Left hindlimb (tissue), 1 donor: ENCODE measurements at places on chromosomes 6 and 20.
A peak's percentile ranks its signal among the peaks of the same experiment; 100 is the strongest.

DNA sequence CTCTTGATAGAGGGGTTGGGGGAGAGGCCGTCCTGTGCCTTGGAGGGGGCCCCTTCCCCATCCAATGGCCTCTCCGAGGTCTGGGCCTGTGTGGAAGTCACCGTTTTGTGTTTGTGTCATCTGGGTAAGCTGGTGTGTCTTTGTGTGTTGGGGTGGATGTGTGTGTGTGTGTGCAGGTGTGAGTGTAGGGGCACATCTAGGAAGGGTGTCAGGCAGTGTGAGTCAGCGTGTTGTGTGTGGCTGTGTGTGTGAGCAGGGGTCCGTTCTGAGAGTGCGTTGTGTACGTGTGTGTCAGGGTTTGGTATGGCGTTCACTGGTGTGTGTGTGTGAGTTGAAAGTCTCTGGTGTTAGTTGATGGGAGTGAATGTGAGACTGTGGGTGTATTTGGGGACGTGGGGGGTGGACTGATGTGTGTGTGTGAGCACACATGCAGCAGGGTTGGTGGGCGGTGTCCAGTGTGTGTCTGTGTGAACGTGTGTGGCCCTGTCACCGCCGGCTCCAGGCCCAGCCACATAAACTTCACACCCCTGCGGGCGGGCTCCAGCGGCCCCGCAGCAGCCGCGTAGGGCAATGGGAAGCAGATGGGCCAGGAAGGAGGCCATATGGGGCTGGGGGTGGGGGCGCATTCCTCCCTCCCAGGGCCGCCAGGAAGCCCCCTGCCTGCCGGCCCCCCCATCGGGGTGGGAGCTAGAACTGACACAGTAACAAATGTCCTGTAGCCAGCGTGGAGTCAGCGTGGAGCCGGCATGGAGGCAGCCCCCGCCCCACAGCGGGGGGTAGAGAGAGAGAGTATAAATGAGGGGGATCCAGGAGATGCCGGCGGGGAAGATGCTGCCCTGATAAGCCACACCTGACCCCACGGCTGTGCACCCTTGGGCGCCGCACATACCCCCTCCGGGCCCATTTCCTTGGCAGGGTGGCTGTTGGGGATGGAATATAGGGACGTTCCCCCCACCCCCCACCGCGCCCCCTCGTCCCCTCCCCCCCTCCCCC is 32.1 kb downstream of the SNAI1 start:
- DNase-seq: peak; percentile 74

DNA sequence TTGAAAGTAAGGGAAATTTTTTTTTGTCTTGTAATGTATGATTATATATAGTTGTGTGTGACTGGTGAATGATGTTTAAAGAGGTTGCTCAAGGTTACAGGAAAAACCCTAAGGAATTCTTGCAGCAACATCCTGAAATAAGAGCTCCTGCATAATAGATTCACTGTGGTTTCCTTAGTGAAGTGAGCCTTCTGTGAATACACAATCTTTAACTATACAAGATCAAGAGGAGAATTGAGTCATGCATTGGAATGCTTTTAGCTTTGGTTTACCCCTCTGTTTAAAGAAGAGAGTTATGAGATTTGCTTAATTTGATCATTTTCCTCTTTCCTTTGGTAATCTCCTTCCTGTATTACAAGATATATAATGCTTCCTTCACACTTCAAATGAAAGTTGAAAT is 141.6 kb upstream of the EYA4 start:
- DNase-seq: no peak

DNA sequence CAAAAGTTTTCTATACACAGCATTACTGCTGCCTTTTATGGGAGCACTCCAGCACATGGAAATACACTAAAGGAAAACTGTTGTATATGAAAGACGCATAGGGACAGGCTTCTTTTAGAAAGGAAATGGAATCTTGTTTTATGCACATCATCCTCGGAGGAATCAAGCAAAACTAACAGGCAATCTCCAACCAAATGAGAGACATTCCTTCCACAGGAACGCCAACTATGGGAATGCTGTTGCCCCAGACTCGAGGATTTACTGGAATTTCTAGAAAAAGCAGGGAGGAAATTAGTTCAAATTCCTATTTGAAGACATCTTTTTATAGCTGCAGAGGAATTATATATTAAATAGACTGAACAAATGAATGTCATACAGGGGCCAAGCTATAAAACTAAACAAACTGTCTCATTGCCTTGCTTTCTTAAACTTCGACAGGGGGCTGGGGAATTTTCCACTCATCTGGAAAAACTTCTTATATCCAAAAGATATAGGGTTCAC is 52.2 kb downstream of the LYRM4 start:
- DNase-seq: no peak

- DNase-seq: no peak
Measured at GRCh38 chr20:51542571-51543421, at the start of gene NFATC2. Gene NFATC2, minus strand, starts transcription at chr20:51542719. Its CDS starts 220 bp downstream, at chr20:51542499.

- no peak for DNase-seq
Measured at GRCh38 chr6:71299541-71300470, 11.2 kb downstream of the OGFRL1 start.

DNA sequence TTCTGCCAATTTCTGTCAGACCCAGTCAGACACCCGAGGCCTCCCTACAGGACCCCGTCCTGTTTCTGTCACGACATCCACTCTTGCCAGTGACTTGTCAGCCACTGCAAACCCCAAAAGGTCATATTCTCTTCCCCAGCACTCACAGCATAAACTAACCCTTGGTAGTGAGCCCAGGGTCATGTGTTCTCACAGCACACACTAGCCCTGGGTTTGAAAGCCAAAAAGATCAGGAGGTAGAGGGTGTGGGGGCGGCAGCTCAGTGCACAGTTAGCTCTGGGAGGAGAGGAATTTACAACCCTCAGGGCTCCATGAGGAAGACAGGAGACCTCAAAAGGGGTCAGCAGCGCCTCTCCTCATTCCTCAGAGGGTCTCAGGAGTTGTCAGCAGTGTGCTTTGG is 9.9 kb upstream of the SNX9 start:
- DNase-seq: no peak

GRCh38 chr6:89067796-89068195 is 12.8 kb upstream of the PNRC1 start:
- DNase-seq: no peak

GRCh38 chr6:135087403-135087802 is 32.8 kb upstream of the HBS1L start:
- DNase-seq: no peak

DNA sequence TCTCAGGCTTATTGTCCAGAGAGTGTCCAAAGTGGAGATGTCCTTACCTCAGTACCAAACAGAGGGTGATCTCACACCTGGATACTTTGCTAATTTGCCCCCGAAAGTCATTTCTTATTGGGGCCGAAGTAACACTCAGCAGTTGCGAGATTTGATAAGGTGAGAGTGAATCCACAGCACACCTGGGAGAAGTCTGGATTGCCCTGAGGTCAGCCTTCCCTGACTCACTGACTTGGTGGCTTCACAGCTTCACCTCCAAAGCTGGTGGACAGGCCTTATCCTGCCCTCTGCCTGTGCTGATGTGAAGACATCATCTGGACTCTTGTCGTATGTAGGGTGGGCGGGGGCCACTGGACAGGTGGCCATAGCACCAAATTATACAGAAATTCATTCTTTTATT is 101.9 kb upstream of the ARMC2 start:
- no peak for DNase-seq

DNA sequence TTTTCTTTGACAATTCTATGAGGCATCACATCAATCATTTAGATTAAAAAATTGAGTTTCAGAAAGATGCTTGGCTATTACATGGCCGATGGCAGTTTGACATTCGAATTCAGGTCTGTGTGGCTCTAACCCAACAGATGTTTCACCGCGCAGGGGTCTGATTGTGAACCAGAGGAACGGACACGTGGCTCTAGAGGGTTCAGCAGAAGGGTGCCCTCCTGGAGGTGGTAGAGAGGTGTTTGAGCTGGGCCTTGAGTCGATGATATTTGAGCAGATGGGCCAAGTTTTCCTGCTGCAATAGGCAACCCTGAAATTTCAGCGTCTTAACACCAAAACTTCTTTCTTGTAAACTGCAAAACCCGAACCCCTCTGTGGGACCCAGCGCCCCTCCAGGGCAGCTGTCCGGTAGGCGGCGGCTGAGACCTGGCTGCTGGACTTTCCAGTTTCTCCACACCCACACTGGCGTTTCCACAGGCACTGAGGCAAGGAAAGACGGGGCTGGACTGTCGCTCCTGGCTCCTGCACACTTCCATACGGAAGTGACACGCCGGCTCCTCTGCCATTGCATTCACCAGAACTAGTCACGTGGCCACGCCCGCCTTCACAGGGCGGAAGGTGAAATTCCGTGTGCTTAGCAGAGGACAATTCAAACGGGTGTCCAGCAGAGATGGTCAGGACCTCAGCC is 11.3 kb upstream of the AFDN start:
- no peak for DNase-seq

- DNase-seq: no peak
Measured at GRCh38 chr20:59958123-59958522, at the start of gene CDH26. Gene CDH26, plus strand, starts transcription at chr20:59958423. Its CDS starts 304 bp downstream, at chr20:59958727.

GRCh38 chr20:19922716-19923115 is 94.4 kb upstream of the NAA20 start:
- DNase-seq: no peak

DNA sequence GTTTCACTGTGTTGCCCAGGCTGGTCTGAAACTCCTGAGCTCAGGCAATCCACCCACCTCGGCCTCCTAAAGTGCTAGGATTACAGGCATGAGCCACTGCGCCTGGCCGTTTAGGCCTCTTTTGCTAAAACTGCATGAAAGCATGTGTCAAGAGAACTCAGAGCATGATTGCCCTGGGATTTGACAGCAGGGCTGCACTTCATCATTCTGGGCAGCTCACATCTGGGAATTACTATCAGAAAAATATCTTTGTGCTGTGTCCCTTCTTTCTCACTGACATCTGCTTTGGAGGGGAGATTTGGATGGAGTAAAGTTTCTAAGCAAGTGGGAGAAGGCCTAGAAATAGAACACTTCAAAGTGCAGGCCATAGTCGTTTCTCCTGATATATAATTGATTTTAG is 59.6 kb upstream of the EIF2S2 start:
- no peak for DNase-seq

GRCh38 chr20:20425823-20426654 is 58.1 kb downstream of the INSM1 start:
- DNase-seq: no peak

- no peak for DNase-seq
Measured at GRCh38 chr20:21089391-21089790, 16.8 kb downstream of the LINC00237 start.

- DNase-seq: no peak
Measured at GRCh38 chr20:57417830-57418780, 26.9 kb downstream of the RBM38 start.

GRCh38 chr6:146315381-146316174 is 228.1 kb upstream of the RAB32 start:
- no peak for DNase-seq

DNA sequence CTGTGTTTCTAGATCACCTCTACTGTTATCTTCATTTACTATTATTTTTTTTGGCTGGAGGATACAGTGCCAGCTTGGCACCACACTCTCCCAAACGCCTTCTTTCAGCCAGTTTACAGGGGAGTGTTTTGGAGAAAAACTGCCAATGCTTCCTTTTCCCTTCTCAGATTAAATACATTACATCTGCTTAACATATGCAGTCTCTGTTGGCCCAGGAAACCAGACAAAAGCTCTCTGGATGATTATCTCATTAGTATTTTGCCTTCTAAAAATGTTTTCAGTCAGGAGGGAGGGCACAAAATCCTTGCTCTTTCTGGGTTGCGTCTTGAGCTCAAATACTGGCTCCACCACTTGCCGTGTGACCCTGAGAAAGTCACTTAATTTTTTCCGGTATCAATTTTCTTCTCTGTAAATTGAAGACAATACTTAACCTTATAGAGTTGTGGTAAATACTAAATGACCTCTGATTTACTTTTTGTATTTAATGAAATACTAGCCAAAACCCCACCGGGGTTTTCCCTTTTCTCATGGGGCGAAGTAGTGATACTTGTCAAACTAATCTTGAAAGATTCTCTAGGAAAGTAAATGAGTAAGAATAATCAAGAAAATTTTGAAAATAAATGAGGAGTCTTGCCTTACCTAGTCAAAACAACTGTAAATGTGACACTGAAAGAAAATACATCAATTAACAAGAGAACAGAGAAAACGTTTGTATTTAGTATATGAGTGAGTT is 146.2 kb downstream of the MMS22L start:
- DNase-seq: no peak

GRCh38 chr6:106063448-106063850 is 22.7 kb upstream of the PRDM1 start:
- no peak for DNase-seq

GRCh38 chr20:35277127-35277526 is 795 bp downstream of the MMP24OS start:
- DNase-seq: no peak

- DNase-seq: peak; percentile 61
Measured at GRCh38 chr20:51014797-51015722, 7.8 kb downstream of the KCNG1 start.

GRCh38 chr20:57849521-57850215 is 139.9 kb upstream of the PMEPA1 start:
- DNase-seq: no peak

DNA sequence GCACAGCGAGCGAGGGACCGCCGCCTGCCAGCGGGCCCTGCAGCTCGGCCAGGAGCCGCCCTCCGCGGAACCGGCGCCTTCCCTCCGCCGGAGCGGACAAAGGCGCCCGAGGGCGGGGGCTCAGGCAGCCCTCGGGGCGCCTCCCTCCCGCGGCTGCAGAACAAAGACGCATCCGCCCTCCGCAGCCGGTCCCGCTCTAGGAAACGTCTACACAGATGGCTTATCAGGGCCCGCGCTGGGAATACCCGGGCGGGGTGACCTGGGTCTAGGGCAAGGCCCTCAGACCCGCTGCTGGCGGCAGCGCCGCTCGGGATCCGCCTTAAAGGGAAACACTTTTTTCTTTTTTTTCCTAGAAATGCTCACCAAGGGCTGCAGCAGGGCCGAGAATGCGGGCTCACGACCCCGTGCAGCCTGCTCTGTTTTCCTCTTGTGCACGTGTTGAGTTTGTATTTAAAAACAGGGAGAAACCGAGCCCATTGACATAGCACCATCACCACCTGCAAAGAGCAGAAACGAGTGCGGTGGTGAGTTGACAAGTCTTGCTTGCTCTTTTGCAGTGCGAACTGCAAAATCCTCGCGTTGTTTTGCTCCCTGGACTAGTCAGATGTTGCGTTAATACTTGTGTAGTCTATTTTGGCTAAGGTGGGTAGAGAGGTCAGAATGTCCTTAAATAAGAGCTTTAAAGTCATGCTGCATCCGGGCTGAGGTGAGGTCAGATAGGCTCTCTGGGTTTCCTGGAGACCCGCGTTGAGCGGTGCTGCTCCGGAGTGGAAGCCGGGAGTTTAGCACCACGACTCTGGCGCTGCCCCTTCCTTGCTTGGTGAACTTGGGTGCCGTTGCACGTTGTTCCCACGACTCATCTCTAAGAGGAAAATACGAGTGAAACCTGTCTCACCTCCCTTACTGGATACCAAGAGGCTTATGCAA is 1.1 kb upstream of the RPS6KA2 start:
- peak; percentile 72 for DNase-seq

GRCh38 chr6:134675110-134676054 is 274.5 kb downstream of the ALDH8A1 start:
- DNase-seq: no peak

GRCh38 chr20:60935971-60936370 is 316.1 kb upstream of the CDH4 start:
- no peak for DNase-seq
